ENCODE measurements at places on chromosomes 1 and 21.

DNA sequence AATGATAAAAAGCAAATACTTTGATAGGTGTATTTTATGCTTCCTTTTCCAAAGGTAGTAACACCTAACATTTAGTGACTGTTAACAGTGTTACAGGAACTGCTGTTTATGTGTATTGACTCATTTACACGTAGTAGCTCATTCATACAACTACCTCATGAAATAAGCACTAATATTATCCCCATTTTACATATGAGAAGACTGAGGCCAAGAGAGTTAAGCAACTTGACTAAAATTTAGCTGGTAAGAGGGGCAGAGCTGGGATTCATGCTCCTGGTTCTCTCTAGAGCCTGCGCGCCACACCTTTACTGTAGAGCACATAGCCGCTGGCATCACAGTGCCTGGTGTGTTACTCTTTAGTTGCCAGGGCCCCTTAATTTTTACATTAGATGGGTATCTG lies 11.3 kb downstream of the ZBTB40 start:
- no peak for DNase-seq

DNA sequence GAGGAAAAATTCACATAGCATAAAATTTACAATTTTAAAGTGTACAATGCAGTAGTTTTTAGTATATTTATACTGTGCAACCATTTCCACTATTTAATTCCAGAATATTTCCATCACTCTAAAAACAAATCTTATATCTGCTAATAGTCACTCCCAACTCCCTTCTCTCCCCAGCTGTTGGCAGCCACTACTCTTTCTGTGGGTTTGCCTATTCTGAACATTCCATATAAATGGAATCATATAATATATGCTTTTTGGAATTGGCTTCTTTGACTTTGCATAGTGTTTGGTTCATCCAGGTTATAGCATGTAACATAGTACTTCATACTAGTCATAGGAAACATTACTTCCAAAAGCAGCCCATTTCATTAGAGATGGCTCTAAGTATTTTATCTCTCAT lies 25.0 kb upstream of the TMEM39B start:
- DNase-seq: no peak

GRCh38 chr21:45618846-45619485 lies 24.6 kb upstream of the PCBP3 start:
- no peak for DNase-seq

GRCh38 chr1:1119272-1119890 lies 3.5 kb upstream of the C1orf159 start:
- no peak for DNase-seq

DNA sequence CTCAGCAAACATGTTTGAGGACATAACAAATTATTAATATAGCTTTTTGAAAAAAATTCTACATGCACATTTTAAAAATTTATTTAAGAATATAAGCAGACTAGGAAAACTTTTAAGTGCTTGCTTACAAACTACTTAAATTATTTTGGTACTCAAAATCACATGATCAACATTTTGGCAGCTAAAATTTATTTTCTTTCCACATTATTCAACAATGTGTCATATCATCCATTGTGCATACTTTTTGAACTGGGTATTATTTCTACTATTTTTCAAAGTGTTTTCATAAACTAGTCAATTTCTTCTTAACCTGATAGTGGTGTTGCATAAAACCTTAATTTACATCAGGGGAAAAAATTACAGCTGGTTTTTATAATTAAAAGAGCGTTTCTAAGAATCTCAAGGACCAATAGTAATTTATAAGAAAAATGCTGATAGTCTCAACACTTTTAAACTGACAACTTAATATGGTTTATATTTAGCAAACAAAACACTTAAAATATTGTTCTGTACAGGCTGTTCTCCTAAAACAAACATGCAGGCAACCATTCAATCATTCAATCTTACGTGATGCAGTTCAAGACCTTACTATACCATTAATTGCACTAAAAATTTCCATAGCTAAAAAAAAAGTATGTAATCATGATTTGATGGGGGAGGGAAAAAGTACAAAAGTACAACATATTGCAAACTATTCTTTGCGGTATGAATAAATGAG lies 105.0 kb downstream of the GPATCH2 start:
- no peak for DNase-seq

- DNase-seq: no peak
These were observed 556 bp downstream of the IFI44 start for GRCh38 chr1:78650114-78650660.

- DNase-seq: no peak
These were observed 42.9 kb upstream of the PLA2G2C start for GRCh38 chr1:20229171-20229570.

DNA sequence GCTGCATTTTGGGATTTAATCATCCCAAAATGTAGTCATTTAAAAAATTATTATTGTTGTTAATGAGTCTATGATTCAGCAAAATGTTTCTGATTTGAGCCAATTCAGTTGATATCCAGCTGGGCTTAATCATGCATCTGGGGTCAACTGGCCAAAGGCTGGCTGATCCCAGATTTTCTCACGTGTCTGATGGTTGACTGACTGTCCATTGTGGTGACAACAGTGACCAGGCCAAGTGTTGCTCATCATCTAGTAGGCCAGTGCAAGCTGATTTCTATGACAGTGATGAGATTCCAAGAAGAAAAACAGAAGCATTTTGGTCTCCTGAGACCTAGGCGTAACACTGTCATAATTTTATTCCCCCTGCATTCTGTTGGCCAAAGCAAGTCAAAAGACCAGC lies 80.1 kb upstream of the ZC3H11B start:
- DNase-seq: no peak

DNA sequence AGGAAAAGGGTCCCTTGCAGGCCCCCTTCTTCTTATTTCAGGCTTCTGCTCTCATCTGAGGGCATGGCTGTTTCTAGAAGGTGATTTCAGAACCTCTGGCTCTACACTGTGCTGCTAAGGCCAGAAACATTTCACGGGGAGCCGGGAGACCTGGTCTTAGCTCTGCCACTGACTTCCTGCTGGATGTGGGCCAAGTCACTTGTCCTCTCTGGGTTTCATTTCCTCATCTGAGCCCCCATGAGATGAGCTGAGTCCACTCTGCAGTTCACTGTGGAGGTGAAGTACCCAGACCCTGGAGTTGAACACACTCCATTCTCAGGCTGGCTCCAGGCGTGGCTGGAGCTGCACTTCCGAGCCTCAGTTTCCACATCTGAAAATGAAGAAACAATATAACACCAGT lies 2.1 kb downstream of the PADI1 start:
- no peak for DNase-seq

GRCh38 chr1:65112811-65113210 lies 35.2 kb upstream of the AK4 start:
- DNase-seq: no peak

DNA sequence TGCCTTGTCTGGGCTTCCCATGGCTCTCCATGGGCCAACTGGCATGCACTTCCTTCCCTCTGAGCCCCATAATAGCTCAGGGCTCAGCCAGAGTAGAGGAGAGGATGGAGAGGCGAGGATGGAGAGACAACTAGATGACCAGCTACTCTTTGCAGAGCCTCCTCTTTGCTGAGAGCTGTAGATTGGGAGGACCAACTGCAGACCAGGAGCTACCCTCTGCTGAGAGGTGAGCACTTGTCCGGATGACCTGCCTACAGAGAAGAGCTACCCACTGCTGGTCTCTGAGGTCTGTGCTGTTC lies 58.0 kb upstream of the ETV3 start:
- DNase-seq: no peak

DNA sequence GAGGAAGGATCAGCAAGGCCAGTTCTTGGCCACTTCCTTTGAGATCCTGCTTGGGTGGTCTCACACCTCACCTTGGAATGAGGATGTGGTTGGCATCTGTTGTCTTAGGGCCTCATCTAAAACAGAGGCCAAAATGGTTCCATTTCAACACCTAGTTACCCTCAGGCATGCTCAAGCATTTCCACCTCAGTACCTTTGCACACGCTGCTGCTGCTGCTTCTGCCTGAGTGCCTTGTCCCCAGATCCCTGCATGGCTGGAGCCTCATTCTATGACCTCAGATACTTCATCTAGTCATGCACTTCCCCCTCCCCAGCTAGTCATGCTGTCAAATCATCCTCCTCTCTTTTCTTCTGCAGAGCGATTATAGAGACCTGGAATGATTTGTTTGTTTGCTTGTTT lies 86.8 kb downstream of the ACTL8 start:
- no peak for DNase-seq

- DNase-seq: no peak
These were observed 216.2 kb upstream of the SAMSN1 start for GRCh38 chr21:14762327-14762726.

DNA sequence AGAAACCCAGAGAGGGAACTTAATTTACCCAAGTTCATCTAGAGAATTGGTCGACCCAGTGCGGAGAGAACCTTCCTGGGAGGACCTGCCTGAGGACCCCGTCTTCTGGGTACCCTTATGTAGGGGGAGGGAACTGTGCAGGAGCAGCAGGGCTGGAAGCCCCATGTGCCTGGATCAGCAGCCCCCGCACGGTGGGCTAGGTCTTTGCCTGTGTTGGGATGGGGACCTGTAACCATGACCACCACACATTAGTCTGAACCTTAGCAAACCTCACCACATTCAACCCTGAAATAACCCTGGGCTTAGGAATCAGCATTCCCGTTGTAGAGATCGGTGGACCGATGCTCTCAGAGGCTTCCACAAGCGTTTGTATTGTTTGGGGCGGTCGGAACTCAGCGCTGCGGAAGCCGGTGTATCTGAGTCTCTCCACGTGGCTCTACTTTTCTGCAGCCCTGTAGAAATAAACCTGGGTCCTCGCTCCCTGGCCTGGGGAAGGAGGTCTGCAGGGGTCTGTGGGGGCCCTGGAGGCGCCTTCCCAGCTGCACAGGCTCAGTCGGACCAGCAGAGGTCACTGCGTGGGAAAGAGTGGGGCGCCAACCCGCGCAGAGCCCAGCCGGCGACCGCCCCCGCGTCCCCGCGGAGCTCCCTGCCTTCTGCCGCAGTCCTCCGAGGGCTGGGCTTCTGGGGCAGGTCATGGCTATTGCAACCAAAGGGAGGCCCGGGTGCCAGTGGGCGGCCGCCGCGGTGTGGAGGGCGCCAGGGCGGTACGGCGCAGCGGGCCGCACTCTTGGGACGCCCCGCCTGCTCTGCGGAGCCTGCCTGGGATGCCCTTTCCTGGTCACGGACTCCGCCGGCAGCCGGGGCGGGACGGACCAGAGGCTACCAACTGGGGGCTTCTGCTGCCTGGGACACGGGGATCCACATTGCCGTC lies 36.2 kb upstream of the KCNA10 start:
- no peak for DNase-seq

GRCh38 chr1:209600541-209600940 lies 17.0 kb downstream of the CAMK1G start:
- no peak for DNase-seq

DNA sequence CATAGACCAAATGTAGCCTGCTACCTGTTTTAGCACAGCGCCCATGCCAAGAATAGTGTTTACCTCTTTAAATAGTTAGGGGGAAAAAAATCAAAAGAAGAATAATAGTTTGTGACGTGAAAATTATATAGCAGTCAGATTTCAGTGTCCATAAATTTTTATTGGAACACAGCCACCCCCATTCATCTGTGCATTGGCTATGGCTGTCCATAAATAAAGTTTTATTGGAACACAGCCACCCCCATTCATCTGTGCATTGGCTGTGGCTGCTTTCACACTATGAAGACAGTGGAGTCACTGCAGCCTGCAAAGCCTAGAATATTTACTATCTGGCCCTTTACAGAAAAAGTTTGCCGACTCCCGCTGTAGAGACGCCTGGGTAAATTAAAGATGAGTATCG lies 20.9 kb downstream of the EPHX1 start:
- DNase-seq: no peak

DNA sequence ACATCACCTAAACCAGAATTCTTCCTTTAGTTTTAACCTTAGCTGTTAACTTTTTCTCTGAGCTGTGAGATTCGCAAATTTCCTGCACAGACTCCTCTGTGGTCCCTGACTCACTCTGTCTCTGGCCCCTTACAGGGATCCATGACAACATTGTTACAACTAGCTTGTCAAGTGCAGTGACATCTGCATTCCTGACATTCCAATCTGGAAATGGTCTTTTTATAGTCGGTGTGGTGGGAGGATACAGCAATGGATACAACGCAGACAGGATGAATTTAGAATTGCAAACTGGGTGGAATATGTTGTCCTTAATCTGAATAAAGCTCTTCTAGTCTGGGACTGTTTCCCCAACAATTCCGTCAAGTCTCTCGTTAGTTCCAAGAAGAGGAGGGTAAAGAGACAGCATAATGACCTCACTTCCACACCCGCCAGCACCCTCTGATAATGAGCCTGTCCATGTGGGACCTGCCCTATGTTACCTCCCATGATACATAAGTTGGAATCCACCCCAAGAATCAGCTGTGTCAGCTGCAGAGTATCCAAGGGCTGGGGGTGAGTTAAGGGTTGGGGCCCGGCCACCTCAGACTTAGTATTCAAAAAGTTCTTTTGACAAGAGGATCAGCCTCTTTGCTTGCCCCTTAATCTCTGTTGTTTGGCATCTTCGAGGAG lies 49.4 kb downstream of the ILDR2 start:
- no peak for DNase-seq

- no peak for DNase-seq
These were observed 868.0 kb downstream of the USP25 start for GRCh38 chr21:16597753-16598152.

DNA sequence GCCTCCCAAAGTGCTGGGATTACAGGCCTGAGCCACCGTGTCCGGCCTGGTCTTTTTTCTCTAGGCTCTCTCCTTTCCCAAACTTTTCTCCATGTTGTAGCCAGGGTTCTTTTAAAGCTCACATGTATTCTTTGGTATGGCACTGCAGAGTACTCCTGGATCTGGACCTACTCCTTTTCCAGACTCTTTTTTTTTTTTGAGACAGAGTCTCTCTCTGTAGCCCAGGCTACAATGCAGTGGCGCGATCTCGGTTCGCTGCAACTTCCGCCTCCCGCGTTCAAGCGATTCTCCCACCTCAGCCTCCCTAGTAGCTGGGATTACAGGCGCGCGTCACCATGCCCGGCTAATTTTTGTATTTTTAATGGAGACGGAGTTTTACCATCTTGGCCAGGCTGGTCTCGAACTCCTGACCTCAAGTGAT lies 602 bp upstream of the MED18 start:
- no peak for DNase-seq

DNA sequence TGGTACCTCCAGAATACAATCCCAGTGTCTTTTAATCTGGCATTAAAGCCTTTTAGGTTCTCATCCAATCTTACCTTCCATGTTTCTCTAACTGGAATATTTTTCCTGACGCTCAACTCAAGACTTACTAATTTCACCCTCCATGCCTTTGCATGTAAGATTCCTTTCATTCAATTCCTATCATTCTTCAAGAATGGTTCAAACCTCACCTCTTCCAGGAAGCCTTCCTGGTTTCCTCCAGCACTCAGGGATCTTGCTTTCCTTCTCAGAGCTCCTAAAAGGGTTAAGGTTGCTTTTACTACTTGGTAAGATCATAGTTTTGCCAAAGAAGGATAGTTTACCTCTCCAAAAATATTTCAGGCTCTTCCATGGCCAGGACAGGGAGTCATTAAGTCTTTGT lies 91.2 kb upstream of the CACNA1E start:
- DNase-seq: no peak

GRCh38 chr1:95233319-95233736 lies 682 bp upstream of the RWDD3 start:
- no peak for DNase-seq
